GM12864 (cell line): ENCODE measurements at places on chromosomes 12 and 14.

DNA sequence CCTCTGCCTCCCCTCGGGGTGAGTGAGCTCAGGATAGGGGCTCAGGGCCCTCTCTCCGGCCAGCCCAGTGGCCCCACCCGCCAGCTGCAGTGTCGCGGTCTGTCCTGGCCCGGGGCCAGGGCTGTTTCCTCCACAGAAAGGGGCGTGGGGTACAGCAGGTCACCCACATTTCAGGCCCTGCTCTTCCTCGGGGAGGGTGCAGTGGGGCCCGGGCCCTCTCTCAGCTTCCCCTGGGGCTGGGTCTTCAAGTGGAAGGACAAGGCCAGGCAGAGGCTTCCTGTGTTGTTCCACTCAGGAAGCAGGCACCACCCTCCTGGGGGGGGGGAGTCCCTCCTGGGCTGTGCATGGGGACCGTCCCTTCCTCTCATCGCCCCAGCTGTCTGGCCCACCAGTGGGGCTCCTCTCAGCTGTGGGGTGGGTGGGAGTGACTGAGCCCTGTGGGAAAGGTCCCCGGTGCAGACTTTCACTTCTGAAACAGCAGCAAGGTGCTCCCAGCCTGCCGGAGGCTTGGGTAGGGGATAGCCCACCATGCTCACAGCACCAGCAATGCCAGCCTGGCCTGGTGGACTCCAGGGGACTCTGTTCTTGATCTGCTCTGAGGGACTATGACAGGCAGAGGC is 3.7 kb downstream of the GPR132 start:
- no peak for DNase-seq

GRCh38 chr14:103629503-103630121 is 601 bp downstream of the KLC1 start:
- no peak for DNase-seq

DNA sequence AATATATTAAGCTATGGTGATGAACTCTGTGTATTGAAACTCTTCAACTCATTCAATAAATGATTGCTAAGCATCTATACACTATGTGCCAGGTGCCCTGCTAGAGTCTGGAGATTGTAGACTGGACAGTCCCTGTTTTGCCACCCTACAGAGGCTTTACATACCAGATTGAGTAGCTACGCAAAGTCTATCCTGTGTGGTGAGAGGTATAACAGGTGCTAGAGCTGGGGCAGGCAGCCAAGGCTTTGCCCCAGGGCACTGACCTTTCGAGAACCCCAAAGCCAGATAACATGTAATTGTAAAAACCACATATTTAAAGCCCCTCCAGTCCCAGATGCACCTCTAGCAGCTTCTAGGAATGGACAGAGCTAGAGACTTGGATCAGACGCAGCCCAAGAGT is 52.8 kb downstream of the PPM1H start:
- no peak for DNase-seq

GRCh38 chr14:24321212-24321975 is 10.1 kb downstream of the LTB4R start:
- no peak for DNase-seq

- DNase-seq: peak; percentile 7
These were observed 33.4 kb downstream of the ANO4 start for GRCh38 chr12:100827901-100828520.
